ENCODE measurements at places on chromosomes 6 and 20. TPM values are rescaled to one million over a fixed set of nuclear protein-coding genes. Genes with fewer than 3 reads are reported as not detected.

The TRIM10 gene
- total RNA-seq = not detected

The CST7 gene
- 2.5 TPM for total RNA-seq

DNA sequence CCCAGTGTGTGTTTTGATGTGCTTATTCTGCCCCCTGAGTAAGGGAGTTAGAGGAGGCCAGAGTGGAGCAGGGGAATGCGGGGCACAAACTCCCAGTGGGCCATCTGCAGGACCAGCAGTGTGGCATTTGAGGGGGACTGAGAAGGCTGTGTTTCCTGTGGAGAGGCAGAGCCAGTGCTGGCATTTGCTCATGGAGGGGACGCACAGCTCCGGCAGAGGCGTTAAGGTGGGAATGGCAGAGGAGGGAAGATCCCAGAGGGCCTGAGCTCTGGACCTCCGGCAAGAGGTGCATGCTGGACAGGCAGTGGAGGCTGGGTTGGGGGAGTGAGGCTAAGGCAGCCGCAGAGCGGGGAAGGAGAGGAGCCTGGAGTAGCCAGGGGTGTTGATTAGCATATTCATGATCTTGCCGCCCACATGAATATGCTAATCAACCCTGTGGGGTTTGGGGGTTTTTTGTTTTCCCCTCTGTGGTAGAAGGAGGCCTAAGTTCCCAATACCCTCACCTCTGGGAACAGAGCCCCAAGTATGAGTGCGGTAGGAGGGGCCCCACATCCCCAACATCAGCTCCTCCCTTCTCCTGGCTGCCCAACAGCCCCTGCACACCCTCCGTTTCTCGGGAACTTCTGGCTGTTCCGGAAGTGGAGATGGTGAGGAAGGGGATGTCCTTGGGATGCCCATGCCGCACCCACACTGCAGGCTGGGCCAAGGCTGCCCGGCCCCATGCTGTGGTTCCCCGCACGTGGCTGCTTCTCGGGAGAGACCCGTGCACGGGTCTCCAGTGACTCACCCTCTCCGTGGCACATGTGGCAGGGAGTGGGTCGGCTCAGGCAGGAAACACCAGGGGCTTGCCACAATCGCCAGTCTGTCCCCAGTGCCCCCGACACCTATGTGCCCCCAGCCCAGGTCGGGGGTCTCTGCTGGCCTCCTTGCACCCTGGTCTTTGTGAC, 33.8 kb downstream of the DLGAP4 start:
- no peak for DNase-seq

GRCh38 chr20:45338121-45339030, 9.8 kb downstream of the SDC4 start:
- DNase-seq = no peak

DNA sequence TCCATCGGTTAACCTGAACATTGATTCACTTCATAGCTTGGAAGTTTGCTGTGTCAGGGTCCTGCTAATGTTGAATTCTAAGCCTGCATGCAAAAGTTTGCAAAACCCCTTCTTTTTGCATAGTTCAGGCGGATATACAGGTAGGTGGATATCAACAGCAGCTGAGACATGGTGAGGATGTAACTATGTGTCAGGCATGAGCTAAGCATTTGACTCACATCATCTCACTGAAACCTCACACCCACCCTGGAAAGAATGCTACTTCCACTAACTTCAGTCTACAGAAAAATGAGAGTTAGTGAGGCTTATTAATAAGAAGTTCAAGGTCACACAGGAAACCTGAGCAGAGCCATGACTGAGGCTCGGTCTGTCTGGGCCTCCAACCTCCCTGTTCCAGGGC, 276.9 kb downstream of the BMP7 start:
- no peak for DNase-seq

GRCh38 chr20:1955217-1955616, 38.6 kb downstream of the PDYN start:
- no peak for DNase-seq

DNA sequence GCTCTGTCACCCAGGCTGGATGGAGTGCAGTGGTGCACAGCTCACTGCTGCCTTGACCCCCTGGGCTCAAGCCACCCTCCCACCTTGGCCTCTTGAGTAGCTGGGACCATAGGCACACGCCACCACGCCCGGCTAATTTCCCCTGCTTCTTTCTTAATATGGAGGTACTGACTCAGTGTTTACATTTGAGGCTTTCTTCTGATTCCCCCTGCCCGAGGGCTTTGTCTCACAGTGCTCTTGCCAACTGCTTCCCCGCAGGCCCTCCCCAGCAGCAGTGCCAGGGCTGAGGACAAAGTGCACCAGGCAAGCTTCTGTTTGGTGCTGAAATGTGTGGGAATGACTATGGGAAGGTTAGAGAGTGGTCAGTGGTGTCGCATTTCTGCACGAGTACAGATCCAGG, 34.8 kb downstream of the NR2E1 start:
- no peak for DNase-seq
